ENCODE measurements at places on chromosomes 4 and X. TPM values are rescaled to one million over a fixed set of nuclear protein-coding genes. Genes with fewer than 3 reads are reported as not detected.
A peak's percentile ranks its signal among the peaks of the same experiment; 100 is the strongest.

C4orf54 gene
- total RNA-seq: 0.63 TPM

GPR82 gene
- not detected for total RNA-seq

XAGE1A gene
- not detected for total RNA-seq

S100P gene
- total RNA-seq: not detected

FRYL gene
- 17.4 TPM for total RNA-seq

DNA sequence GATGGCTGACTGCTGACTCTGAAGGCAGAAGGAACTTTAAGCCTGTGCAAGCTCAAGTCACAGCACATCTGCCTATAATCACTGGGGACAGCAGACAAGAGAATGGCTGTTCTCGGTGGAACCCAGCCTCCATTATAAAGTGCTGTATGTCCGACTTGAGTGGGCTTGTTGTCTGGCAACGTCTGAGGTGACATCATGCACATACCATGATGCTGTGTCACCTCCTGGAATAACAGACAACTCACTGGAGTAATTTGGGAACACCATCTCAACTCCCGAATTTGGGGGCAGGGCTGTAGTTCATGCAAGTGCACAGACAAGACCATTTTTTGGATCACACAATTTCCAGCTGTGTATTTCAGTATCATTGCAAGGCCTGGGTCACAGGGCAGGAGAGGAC lies 59.8 kb upstream of the GPM6B start:
- no peaks in the 10 kb centered on the region for H3K27me3 ChIP-seq
- DNase-seq: peak; percentile 38
- no peak overlapping the region for H3K4me3 ChIP-seq
- no peaks in the 10 kb centered on the region for H3K36me3 ChIP-seq

GRCh38 chr4:31126881-31127398 lies 406.8 kb downstream of the PCDH7 start:
- H3K36me3 ChIP-seq: no peaks in the 10 kb centered on the region
- H3K4me1 ChIP-seq: no peaks in the 10 kb centered on the region
- DNase-seq: no peak
- H3K4me3 ChIP-seq: no peak overlapping the region

- H3K36me3 ChIP-seq: no peaks in the 10 kb centered on the region
- H3K27me3 ChIP-seq: no peaks in the 10 kb centered on the region
- no peak for DNase-seq
- H3K4me3 ChIP-seq: no peak overlapping the region
- H3K27ac ChIP-seq: no peak overlapping the region
Observed at GRCh38 chr4:15314974-15315373, 112.9 kb upstream of the C1QTNF7 start.

GRCh38 chrX:73728602-73729001 lies 165.6 kb downstream of the CHIC1 start:
- no peak for DNase-seq
- H3K27me3 ChIP-seq: no peaks in the 10 kb centered on the region
- H3K4me1 ChIP-seq: no peaks in the 10 kb centered on the region
- no peaks in the 10 kb centered on the region for H3K36me3 ChIP-seq

DNA sequence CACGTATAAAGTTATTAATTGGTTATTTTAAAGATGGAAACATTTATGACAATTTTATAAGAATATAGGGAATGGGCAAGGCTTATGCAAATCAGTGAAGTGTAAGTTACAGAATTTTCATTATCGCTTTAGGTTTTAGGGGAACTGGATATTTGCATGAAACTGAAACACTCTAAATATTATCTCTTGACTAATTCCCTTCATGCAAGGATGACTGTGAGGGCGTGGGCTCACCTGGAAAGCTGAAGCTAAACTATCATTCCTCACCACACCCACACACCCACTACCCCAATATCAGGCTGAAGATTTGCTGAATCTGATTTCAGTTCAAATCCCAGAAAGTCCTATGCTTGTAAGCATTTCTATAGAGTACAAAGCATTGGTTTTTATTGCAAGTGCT lies 81.7 kb upstream of the ARHGAP24 start:
- DNase-seq: no peak
- H3K27ac ChIP-seq: no peak overlapping the region
- no peaks in the 10 kb centered on the region for H3K36me3 ChIP-seq

GRCh38 chrX:20143561-20143960 lies 1.9 kb upstream of the EIF1AX start:
- H3K4me1 ChIP-seq: no peaks in the 10 kb centered on the region
- H3K27me3 ChIP-seq: no peaks in the 10 kb centered on the region
- no peak overlapping the region for H3K27ac ChIP-seq
- H3K36me3 ChIP-seq: peaks cover 19% of the 10 kb centered on the region
- DNase-seq: no peak

GRCh38 chr4:78551420-78552351 lies at the start of gene ANXA3:
Gene ANXA3, plus strand, starts transcription at chr4:78551770. Its CDS starts 2,704 bp downstream, at chr4:78554474.
- DNase-seq: peak; percentile 54
- H3K36me3 ChIP-seq: peaks cover 25% of the 10 kb centered on the region
- H3K27ac ChIP-seq: peak within 1 kb of the TSS; percentile 93
- H3K27me3 ChIP-seq: no peaks in the 10 kb centered on the region

DNA sequence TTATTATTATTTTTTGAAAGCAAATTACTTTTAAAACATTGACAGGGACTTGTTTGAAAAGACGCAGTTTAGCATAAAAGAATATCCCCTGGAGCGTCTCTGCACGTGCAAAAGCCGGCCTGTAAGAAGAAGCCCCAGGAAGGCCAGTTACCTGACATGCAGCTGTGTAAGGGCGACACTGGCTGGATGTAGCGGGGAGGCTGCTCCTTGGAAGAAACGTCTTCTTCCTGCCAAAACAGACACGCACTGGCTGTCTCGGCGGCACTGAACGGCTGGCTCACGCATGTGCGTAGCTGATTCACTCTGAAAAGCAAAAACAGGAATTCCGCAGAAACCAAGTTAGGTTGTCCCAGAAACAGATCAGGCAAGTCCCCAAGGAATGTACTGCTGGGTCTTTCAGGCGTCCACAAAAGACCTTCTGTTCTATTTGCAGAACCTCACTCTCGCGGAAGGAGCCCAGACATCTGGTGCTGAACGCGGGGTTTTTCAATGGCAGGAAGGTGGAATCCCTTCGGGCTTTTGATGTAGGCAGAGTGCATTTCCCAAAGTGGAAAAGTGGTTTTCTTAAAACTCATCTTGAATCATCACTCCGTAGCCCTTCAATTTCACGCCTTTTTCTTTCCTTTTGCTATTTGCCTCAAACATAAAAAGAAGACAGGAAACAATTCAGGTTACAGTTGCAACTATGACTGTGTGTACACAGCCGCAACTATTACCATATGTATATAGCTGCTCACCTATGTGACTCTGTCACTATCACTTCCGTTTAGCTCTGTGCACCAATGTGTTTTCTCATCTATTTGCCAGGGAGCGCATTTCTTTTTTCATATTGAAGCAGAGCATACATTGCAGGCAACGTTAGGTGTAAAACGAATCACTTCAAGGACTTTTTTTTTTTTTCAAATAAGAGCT lies 38.1 kb upstream of the ARSH start:
- H3K4me1 ChIP-seq: peaks cover 27% of the 10 kb centered on the region
- H3K27me3 ChIP-seq: no peaks in the 10 kb centered on the region
- H3K27ac ChIP-seq: no peak overlapping the region
- H3K36me3 ChIP-seq: no peaks in the 10 kb centered on the region

GRCh38 chr4:44674471-44674870 lies 3.7 kb upstream of the GUF1 start:
- H3K4me1 ChIP-seq: no peaks in the 10 kb centered on the region
- H3K27ac ChIP-seq: no peak overlapping the region
- no peaks in the 10 kb centered on the region for H3K27me3 ChIP-seq

DNA sequence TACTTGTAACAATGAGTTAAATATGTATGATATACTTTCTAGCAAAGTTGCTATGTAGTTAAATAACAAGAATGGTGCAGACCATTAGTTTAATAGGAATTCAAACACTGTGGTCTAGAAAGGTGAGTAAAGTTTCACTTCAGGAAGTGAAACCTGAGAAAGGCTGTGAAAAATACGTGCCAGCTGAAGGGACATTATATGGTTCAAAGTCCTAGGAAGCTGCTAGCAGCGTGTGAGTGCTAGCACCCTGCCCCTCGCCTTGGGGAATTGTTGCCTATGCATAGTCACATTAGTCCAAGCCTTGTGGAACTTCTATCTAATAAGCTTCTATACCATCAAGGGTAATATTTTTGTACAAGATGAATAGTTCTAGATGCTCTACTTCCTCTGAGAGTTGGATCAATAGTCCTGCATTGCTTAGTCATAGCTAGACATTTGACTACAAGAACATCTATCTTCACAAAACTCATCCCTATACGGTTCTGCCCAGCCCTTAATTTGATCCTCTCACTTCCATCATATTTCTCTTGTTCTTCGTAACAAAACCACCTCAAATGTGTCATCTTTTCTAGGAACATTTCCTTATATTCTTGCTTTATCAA lies 45.8 kb upstream of the ARSJ start:
- H3K27me3 ChIP-seq: no peaks in the 10 kb centered on the region
- no peak overlapping the region for H3K27ac ChIP-seq
- H3K4me3 ChIP-seq: no peak overlapping the region
- H3K36me3 ChIP-seq: no peaks in the 10 kb centered on the region

DNA sequence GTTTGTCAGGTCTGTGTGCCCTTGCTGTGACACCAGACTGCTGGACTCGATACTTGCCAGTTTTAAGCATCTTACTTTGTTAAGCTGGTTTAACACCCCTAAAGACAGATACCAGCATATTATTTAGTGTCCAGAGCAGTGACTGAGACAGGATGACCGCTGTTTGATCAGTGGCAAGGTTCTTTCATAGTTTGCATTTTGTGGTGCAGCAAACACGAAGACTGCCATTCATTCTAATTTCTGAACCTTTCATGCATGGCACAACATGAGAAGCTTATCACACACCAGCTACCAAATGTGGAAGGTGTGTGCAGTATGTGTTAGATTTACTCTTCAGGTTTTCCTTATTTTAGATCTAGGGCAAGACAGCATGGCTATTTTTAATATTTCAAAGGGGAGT lies 28.2 kb downstream of the JADE1 start:
- H3K27ac ChIP-seq: no peak overlapping the region
- no peak overlapping the region for H3K4me3 ChIP-seq
- H3K36me3 ChIP-seq: peaks cover 53% of the 10 kb centered on the region
- no peak for DNase-seq
- no peaks in the 10 kb centered on the region for H3K27me3 ChIP-seq
